Kidney (tissue), 22 donors: ENCODE measurements at places on chromosomes 3 and 15. TPM values are rescaled to one million over a fixed set of nuclear protein-coding genes. Genes with fewer than 3 reads are reported as not detected.

Gene ITIH4
- total RNA-seq, result 15.4 TPM

Gene EFCC1
- total RNA-seq, result 3.7 TPM

Gene NR1I2
- total RNA-seq, result 0.38 TPM

DNA sequence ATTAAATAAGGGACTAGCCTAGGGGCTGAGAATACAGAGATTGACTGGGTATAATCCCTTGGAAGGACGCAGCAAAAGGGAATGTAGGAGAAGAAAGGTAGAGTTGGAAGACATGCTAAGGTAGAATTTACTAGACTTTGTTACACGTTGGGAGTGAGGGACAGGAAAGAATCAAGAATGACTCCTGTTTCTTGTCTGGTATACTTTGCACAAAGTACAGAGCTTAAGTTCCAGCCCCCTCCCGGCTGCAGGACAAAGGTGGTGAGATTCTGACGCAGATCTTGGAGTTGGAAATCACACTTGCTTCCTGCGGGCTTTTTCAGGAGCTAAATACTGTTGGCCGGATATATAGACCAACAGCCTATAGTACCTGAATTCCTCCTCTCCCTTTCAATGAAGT, 895 bp downstream of the HYKK start:
- no peak for DNase-seq

DNA sequence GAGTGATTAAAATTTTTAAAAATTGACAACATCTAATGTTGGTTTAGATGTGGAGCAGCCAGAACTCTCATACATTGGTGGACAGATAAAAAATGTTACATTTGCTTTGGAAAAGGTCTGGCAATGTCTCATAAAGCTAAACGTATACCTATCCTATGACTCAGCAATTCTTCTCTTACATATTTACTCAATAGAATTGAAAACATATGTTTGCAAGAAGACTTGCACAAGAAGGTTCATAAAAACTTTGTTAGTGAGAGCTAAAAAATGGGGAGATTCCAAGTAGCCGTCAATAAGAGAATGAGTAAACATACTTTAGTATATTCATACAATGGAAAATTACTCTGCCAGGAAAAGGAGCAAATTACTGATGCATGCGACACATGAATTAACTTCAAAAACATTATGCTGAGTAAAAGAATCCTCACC, 30.0 kb downstream of the MASP1 start:
- no peak for DNase-seq

- DNase-seq, result no peak
Observed at GRCh38 chr3:31247850-31248562, 284.7 kb upstream of the STT3B start.

DNA sequence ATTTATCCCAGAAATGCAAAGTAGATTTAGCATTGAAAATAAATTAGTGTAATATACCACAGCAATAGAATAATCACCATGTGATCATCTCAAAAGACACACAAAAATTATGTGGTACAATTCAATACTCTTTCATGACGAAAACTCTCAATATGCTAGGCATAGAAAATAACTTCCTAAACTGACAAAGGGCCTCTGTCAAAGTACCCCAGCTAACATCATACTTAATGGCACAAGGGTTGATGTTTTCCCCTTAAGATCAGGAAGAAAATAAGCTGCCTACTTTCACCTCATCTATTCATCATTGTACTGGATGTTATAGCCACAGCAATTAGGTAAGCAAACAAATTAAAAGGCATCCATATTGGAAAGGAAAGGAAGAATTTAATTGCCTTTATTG, 22.7 kb upstream of the NIPA2 start:
- no peak for DNase-seq

DNA sequence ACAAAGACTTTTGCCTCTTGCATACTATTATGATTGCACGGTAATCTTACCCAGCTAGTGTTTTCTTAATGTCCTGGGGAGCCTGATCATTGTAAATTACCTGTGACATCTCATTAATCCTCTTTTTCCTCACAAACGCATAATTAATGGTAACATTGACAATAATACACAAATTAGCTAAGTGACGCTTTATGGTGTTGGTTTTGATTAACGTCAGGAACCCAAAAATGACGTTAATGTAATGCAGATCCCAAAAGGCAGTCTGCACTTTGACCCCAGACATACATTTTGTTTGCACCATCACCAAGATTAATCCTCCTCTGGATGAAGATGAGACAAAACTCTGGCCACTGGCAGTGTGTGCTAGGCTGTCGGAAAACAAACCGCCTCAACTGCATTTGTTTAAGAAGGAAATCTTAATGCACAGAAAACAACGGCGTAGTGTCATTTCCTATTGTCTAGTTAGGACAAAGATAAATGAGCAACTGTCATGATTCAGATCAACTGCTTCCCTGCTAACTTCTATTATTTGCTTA, 83.9 kb upstream of the CDIN1 start:
- peak; percentile 75 for DNase-seq

- DNase-seq, result no peak
Observed at GRCh38 chr3:121566773-121567172, 976 bp upstream of the ARGFX start.

DNA sequence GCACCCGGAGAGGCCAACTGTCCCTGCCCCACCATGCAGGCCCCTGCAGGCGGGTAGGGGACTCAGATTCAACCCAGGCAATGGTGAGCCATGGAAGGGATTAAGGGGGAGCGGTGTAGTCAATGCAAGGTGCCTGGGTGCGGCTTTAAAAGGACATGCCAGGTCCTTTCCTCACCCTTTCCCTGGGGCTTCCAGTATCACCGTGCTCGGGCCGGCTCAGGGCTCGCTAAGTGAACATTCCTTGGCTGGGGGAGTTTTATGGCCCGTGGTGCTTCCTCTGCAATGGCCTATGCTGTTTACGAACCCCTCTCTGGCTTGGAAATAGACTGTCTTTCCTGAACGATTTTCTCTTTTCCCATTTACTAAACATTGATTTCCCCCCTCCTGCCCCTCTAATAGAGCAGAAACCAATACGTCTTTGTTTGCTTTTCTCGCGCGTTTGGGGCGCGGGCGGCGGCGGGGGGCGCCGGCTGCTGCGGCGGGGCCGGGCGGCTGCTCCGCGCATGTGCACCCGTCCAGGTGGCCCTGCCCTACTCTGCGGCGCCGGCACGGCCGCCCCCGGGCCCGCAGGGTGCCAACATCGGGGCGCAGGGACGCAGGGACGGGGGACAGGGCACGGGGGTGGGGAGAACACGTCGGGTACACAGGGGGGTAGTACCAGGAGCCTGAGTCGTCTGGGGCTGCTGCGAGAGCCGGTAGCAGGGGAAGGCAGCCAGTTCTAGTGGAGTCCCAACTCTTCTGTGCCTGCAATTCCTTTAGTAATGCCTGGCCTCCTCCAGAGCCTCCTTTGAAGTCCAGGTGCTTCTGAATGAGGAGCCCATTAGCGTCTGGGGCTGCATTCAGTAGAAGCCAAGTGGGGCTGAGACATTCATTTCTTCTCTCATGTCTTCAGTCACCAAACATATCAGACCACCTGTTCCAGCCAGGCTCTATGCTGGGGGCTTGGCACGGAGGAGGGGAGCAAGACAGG, 26.9 kb upstream of the CACNA2D2 start:
- DNase-seq, result no peak
